ENCODE measurements at places on chromosomes 1 and 21. TPM values are rescaled to one million over a fixed set of nuclear protein-coding genes. Genes with fewer than 3 reads are reported as not detected.

DNA sequence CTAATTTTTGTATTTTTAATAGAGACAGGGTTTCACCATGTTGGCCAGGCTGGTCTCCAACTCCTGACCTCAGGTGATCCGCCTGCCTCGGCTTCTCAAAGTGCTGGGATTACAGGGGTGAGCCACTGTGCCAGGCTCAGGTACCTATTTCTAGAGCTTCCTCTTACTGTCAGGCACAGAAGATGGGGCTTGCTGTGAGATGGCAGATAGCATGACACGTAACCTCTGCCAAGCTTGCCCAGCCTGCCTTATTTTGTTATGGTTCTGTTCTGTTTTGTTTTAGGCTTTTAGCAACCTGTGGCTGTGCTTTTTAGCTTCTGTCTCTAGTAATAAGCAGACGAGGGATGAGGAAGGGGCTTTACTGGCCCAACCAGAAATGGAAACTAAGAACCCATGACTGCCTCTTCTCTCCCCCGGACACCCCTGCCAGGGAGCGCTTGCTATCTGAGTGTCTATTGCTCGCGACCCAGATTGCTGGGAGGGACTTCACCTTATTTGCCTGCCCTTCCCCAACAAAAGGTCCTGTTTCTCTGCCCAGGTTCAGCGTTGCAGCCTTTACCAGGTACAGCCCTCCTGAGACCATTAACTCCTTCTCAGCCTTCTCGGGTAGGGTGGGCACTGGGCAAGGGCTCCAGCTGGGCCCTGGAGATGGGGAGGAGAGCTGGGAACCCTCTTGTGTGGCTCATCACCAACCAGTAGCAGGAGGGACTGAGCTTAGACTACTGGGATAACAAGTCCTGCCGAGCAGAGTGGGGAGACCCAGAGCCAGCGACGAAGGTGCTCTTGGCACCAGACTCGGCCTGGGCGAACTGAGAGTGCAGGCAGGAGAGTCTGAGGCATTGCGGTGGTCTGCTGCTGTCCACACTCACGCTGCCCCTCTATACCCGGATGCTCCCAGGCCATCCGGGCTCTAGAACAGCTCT, 13.5 kb upstream of the LGR6 start:
- DNase-seq: no peak

The TEX38 gene
- 0.16 TPM for polyA plus RNA-seq

DNA sequence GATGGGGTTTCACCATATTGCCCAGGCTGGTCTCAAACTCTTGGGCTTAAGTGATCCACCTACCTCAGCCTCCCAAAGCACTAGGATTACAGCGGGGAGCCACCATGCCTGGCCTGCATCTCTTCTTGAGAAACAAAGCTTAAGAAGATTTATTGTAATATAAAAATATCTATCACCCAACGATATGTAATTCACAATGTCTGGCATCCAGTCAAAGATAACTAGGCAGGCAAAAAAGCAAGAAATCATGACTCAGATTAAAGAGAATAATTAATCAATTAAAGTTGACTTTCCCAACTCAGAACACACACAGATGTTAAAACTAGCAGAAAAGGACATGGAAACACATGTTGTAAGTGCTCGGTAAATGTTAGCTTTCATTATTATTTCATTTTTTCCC, 26.5 kb upstream of the POU2F1 start:
- no peak for DNase-seq

- DNase-seq: no peak
Measured at GRCh38 chr1:78047106-78047505, 1.3 kb downstream of the GIPC2 start.

DNA sequence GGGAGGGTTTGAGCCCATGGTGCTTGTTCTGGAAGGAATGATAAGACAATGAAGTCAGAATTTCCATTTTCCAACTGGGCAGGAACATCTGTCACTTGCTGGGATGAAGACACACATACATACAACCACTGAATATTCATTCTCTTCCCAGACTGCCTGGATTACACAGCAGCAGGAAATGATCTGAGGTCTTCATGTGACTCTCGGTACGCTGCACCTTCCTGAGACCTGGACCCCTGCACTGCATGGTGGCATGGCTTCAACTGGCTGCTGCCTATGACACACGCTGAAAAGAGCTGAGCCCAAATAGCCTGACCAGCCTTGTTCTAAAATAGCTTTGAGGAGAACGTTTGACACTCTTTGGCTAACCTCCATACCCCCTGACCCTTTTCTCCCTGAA, 150.6 kb downstream of the GABPA start:
- DNase-seq: peak; percentile 12

DNA sequence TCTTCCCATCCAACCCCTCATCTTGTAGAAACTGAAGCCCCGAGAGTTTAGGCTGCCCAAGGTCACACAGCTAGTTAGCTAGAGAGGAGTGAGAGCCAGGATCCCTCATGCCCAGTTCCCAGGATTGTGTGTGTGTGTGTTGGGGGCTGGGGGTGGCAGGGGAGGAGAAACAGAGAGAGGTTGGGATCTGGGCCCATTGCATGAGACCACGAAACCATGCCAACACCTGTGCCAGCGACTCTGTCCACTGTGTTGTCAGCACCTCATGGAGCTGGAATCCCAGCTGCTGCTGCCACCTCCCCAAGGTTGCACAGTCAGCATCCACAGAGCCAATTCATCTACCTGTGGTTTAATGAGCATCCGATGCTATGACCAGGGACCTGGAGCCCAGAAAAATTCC, 115.4 kb upstream of the ZC3H12A start:
- DNase-seq: no peak

The PADI6 gene
- polyA plus RNA-seq: not detected

DNA sequence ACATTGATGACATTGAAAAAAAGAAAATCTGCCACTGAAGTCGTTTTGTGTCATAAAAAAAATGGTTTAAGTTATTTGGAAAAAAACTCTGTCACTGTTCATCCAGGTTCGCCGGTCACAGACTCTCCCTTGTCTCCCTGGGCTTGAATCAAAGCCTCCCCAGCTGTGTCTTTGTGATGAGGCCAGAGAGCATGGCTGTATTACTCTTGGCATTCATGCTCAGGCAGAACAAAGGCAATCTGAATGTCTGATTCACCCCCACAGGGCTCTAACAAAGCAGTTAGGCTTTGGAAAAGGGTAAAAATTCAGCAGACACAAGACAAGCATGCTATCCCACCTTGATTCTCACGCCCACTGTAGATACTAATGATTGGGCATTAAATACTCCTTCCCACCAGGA, 304.3 kb upstream of the PLD5 start:
- DNase-seq: no peak

The CAMK1G gene
- 0.37 TPM for polyA plus RNA-seq

The CHIA gene
- polyA plus RNA-seq: not detected

DNA sequence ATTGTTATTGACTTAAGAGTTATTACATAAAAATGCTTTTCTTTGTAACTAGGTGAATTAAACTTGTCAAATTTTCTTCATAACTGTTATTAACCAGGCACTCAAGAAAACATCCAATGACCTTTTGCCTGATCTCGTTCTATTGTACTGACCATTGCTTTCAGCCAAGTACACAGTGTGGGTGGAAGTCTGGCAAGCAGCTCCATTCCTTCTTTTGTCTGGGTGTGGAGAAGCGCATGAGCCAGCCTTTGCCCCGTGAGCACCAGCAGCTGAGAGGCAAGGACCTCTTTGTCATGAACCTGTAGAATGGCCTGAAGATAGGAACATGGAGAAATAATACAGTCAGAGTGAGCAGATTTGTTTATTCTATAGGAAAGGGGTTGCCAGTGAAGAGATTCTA, 57.5 kb downstream of the IARS2 start:
- DNase-seq: no peak

DNA sequence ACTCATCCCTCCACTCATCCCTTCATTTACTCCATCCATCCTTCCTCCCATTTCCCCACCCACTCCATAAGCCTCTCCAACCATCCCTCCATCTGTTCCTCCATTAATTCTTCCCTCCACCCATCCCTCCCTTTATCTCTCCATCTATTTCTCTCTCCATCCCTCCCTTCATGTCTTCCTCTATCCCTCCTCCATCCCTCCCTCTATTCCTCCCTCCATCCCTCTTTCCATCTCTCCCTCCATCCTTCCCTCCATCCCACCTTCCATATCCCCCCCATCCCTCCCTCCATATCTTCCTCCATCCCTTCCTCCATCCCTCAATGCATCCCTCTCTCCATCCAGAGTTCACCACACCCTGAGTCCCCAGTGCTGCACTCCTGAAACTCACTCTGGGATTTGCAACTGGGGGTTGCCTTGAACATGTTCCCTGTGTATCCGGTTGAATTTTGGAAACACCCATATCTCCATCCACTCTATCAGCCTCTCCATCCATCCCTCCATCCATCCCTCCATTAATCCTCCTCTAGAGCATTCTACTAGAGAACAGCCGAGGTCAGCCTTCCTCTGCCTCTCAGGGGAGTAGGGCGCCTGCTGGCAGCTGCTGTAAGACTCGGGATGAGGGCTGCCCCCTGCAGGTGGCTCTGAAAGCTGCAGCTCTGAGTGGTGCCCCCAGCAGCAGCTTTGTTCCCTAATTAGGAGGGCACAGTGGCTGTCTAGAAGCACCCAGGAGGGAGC, 39.4 kb downstream of the ABCG1 start:
- peak; percentile 49 for DNase-seq

The ZNF648 gene
- polyA plus RNA-seq: 0.02 TPM

- DNase-seq: no peak
Measured at GRCh38 chr1:218397752-218398339, 52.7 kb downstream of the TGFB2 start.

The CFHR1 gene
- polyA plus RNA-seq: 0.28 TPM

DNA sequence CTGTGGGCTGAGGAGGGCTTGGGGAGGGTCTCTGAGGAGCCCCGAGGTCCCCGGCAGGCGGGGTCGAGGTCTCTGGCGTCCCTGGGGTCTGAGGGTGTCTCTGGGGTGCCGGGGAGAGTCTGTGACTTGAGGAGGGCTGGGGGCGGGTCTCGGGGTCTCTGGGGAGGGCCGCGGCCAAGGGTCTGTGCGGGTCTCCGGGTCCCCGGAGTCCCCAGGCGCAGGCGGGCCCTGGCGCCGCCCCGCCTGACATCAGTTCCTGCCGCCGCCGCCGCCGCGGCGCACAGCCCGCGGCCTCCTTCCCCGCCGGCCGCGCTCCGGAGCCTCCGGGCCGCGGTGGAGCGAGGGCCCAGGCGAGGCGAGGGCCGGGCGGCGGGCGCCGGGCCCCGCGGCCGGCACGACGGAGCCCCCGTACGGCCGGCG, at the start of gene PLEKHM2:
Gene PLEKHM2, plus strand, starts transcription at position 279 of the 420 bp plus-strand sequence. CDS start 239 bp downstream, outside the sequence.
- peak; percentile 70 for DNase-seq

GRCh38 chr1:234755449-234755863, 145.5 kb upstream of the IRF2BP2 start:
- DNase-seq: peak; percentile 76

The ATP1A4 gene
- polyA plus RNA-seq: 1.7 TPM

The TMEM240 gene
- polyA plus RNA-seq: 6.5 TPM

The COL18A1 gene
- 58.4 TPM for polyA plus RNA-seq

- peak; percentile 59 for DNase-seq
Measured at GRCh38 chr1:32724678-32725614, 22.4 kb upstream of the SYNC start.
